Hematopoietic multipotent progenitor cell treated with erythropoietin and hydrocortisone succinate and interleukin-3 and kit ligand, for 4 days (in vitro differentiated cells): ENCODE measurements at places on chromosomes 4 and X.
A peak's percentile ranks its signal among the peaks of the same experiment; 100 is the strongest.

DNA sequence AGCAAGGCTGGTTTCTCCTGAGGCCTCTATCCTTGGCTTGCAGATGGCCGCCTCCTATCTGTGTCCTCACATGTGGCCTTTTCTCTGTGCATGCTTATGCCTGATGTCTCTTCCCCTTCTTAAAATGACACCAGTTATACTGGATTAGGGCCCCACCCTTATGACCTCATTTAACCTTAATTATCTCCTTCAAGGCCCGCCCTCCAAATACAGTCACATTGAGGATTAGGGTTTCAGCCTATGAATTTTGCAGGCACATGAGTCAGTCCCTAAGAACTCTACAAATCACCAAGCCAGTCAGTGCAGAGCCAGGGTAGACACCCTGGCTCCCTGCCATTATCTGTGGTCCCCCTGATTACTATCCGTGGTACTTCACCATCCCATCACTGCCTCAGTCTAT is 51.6 kb downstream of the MAML3 start:
- peak; percentile 88 for DNase-seq

DNA sequence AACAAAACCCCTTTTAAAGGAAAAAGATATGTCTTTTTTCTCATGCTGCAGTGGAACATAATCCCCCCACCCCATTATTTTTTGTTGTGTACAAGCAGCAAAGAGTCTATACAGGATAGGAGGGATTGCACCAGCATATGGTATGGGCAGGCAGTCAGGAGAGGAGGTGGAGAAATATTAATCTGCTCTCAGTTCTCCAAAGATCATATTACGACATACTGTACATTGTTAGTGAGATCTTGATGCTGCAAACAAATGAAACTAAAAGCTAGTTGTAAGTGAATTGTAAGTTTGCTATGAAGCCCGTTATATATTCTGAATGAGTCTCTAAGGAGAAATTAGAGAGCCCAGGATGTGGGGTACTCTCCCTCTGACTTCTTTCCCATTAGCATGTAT is 75.3 kb downstream of the RAPGEF2 start:
- DNase-seq: peak; percentile 62

DNA sequence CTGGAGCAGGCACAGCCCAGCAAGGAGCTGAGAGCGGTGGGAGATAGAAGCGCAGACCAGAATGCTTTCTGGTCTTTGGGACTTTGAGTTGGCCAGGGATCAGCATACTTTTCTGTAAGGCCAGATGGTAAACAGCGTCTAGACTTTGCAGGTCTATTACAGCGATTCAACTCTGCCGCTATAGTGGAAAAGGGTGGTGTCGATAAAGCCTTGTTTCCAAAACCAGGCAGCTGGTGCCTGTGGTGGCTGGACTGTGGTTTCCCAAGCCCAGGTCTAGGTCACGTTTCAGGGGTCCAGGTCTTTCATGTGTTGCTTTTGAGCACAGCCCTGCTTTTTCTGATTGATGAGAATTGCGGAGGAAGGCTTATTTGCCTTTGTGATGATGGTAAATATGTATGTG is 40.1 kb downstream of the HTT-AS start:
- no peak for DNase-seq

DNA sequence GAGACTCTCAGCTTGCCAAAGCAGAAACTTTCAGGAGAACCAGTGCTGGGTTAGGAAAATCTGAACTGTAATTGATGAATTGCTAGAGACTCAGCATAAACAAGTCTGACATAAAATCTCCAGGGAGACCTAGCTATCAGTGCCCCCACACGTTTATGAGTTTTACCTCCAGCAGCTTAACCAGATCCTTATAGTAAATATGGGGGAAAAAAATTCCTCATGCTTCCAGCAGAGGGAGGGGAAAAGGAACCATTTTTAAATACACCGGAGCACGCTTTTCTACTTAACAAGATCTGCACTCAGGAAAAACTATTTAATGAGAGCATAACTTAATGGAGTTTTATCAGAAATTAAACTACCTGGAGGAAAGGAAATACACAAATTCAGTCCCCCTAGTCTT is 1040.7 kb upstream of the INTU start:
- no peak for DNase-seq

GRCh38 chrX:63784346-63784901 is 590 bp downstream of the ARHGEF9 start:
- no peak for DNase-seq

- DNase-seq: no peak
These were observed 374.9 kb upstream of the TECRL start for GRCh38 chr4:64784125-64784524.

DNA sequence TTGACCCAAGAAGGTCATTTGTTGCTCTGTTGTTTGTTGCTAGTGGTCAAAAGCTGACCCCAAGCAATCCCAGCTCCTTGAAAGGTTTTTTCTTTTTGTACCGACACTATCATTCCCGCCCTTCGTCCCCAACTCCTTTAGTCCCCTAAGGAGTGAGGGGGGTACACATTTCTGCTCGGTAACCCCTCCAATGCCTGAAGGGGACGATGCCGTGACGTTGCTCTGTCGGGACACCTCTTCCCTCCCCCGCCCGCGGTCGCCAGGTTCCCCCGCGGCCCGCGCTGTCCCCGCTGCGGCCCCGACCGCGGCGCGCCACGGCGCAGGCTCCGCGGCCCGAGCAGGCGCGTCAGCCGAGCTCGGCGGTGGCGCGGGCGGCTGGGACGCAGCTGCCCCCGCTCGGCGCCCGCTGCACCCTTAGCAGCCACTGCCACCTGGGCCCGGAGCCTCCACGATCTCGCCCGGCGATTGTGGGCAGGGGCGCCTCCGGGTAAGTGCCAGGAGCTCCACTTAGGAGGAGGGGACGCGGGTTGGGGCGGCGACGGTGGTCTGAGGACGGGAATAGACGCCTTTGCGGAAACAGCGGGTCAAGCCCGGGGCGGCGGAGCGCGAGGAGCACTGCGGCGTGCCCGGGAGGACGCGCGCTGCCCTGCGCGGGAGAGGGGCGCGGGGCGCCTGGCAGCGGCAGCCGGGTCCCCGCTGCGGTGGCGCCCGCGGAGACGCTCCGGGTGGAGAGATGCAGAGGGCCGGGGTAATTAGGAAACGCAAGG is at the start of gene GLRB:
Gene GLRB (plus strand): TSS at position 340 of the 767 bp plus-strand sequence. CDS start 1,875 bp downstream, outside the sequence.
- DNase-seq: peak; percentile 59

GRCh38 chrX:103818842-103819619 is 13.0 kb downstream of the RAB9B start:
- DNase-seq: no peak

- peak; percentile 48 for DNase-seq
These were observed at the start of gene PPBP for GRCh38 chr4:73988061-73988460. PPBP (minus strand) TSS chr4:73988190; CDS start chr4:73988103, 87 bp downstream.

DNA sequence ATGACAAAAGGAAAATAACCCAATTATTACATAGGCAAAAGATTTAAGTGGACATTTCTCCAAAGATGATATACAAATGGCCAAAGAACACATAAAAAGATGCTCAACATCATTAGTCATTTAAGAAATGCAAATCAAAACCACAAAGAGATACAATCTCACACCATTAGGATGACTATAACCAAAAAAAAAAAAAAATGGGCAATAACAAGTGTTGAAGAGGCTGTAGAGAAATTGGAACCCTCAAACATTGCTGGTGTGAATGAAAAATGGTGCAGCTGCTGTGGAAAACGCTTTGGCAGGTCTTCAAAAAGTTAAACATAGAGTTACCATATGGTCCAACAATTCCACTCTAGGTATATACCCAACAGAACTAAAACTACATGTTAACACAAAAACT is 5.6 kb upstream of the PRDX4 start:
- no peak for DNase-seq

DNA sequence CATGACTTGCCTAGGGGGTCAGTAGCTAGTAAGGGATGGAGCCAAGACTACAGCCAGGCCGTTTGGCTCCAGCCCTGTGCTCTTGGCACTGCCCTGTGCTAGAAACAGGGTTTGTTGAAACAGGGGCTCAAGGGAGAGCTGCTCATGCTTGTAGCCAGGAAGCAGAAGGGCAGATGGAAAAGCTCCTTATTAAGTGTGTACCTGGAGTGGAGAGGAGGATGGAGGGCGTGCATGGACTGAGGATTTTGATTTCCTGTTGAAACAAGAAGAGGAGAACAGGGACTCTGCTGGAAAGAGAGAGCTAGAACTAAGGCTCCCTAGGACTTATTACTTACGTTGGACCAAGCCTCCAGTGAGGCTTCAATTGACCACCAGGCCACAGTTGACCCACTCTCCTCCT is 363.0 kb downstream of the MID1IP1 start:
- DNase-seq: no peak

DNA sequence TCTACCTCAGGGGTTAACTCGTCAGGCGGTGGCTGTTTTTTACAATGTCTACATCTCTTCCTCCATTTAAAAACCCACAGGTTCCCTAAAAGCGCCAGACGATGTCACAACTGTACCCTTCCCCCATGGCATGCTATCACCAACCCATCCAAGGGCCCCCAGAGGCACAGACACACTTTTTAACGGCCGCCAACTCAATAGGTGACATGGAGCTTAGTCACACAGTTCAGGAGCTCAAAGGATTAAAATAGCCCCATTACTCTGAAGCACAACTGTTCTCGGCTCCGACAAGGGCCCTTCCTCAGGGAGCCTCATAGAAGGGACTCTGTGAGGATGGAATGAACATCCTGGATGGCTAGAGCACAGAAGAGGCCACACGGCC is 12.4 kb downstream of the SH3KBP1 start:
- DNase-seq: peak; percentile 88

- DNase-seq: no peak
These were observed 118.1 kb upstream of the NEIL3 start for GRCh38 chr4:177191586-177191985.

GRCh38 chrX:120790552-120790951 is 85.1 kb downstream of the CT47B1 start:
- DNase-seq: no peak

DNA sequence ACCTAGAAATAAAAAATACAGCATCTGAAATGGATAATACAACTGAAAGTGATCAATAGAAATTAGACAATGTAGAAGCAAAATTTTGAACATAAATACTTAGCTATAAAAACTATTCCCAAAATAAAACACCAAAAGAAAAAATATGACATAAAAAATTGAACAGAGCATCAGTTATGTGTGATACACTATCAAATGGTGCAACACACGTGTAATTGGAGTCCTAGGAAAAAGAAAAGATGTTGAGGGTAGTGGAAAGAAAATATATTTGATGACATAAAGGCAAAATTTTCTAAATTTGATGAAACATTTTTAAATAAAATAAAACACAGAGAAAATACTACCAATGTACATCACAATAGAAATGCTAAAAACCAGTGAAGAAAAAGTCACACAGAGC is 63.1 kb downstream of the NPY2R start:
- peak; percentile 1 for DNase-seq

GRCh38 chrX:288561-288991 is 7.4 kb downstream of the PLCXD1 start:
- no peak for DNase-seq

DNA sequence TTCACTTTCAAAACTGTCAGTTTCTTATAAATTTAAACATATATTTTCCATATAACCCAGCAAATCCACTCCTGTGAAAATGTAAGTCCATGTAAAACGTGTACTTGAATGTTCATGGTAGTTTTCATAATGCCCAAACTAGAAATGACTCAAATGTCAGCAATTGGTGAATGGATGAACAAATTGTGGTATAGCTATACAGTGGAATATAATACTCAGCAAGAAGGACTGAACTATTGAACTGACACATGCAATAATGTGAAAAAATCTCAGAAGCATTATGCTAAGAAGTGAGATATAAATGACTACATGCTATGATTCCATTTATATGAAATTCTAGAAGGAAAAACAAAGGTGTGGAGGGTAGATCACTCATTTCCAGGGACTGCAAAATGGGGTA is 52.2 kb downstream of the USP53 start:
- DNase-seq: no peak

GRCh38 chr4:164501074-164501473 is 252.9 kb upstream of the SMIM31 start:
- no peak for DNase-seq

- no peak for DNase-seq
These were observed 11.1 kb downstream of the ACOT9 start for GRCh38 chrX:23731951-23732350.

DNA sequence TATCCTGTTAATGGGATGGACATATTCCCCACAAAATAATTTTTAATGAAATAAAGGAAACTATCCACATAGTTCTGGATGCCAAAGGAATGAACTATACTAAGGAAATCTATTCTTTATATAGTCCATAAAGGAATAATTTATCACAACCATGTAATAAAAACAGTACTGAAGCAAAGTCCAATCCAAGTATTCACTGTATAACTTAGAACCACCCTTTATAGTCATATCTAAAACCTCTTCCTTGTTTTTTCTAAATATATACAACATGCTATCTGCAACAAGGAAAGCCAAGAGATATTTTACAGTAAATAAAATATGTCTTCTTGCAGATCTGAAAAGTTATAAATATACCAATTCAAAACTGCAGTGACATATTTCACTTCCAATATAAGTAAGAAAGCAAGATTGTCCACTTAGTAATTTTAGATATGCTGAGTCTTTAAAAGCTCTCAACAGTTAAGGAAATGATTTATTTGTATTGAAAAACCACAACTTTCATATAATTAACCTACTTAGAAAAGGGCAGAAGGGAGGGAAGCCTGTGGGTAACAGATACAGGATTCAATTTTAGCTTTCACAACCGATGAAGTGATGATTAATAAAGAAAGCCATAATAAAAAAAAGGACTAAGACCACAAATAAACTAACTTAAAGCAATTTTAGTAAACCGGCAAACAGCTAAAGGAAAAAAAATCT is 8.0 kb downstream of the NR3C2 start:
- DNase-seq: peak; percentile 22

DNA sequence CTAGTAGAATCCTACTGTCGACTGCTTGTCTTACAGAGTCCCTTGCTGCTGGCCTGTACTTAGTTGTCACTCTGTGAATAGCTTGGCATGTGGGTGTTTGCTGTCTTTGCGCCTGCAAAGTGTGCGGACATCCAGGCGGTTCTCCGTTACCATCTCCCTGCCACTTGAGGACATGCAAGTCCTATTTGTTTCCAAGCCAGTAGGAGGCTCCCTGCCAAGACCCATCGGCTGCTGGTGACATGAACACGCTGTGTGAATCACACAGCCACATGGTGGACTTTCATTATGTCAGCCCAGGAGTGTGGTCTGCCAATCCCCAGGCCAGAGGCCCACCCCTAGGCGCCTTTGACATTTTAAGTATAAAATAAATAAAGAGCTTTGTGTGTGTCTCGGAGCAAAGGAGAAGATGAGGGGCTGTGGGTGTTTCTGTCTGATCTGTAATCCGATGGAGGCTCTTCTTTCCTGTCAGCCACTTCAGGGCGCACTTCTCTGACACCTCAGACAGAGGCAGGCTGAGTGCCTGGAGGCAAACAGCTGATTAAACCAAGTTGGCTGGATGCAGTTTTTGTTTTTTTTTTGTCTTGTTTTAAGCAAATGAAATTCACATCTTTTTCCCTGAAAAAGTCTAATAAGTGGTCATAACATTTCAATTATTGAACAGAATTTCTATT is 51.5 kb downstream of the ALPK1 start:
- peak; percentile 6 for DNase-seq

DNA sequence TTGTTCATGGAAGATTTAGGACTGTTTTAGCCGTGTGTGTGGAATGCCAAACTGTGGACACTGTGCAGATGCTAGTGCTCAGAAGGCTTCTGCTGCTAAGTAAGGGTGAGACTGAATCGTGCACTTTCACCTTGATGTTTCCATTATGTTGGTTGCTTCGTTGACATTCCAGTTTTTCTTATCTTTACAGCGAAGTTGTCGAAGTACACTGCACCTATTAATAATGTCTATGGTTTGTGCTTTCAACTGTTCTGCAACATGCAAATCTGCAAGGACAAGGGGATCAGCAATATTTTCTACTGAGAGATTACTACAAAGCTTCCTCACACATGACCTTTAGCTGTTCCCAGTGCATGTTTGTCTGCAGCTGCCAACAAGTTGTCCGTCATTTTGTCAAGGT is 67.7 kb downstream of the UGT2A3 start:
- DNase-seq: no peak

- DNase-seq: no peak
These were observed 70.3 kb upstream of the UCP1 start for GRCh38 chr4:140639066-140639465.
